IMR-90 (cell line): ENCODE measurements at places on chromosomes 13 and 19. TPM values are rescaled to one million over a fixed set of nuclear protein-coding genes. Genes with fewer than 3 reads are reported as not detected.

HPN gene
- total RNA-seq: not detected in 2 replicates

PNMA8A gene
- total RNA-seq: 0.83 and 0.90 TPM in 2 replicates

BRME1 gene
- 0.18 and 0.28 TPM in 2 replicates for total RNA-seq

PCDH8 gene
- not detected in 2 replicates for total RNA-seq

RASIP1 gene
- under 0.01 and 0.18 TPM in 2 replicates for total RNA-seq

GIPC3 gene
- under 0.01 TPM in 2 replicates for total RNA-seq

GPR183 gene
- total RNA-seq: 0.18 and 0.28 TPM in 2 replicates

PSG6 gene
- total RNA-seq: 0.18 TPM in 1 of 2 replicates, not detected in the other

UBE2L5 gene
- total RNA-seq: 0.18 TPM in 1 of 2 replicates, not detected in the other

LRG1 gene
- not detected in 2 replicates for total RNA-seq

ZNF763 gene
- total RNA-seq: 0.56 and 0.90 TPM in 2 replicates

SLC25A41 gene
- not detected in 2 replicates for total RNA-seq

RNF17 gene
- total RNA-seq: 0.18 and 0.28 TPM in 2 replicates

SIGLEC12 gene
- not detected in 2 replicates for total RNA-seq

ZNF681 gene
- 0.54 and 0.83 TPM in 2 replicates for total RNA-seq

GPR4 gene
- not detected in 2 replicates for total RNA-seq
